A549 treated with RU486 at 1 μM for 4 hours (cell line): ENCODE measurements at places on chromosomes 12 and 14. TPM values are rescaled to one million over a fixed set of nuclear protein-coding genes. Genes with fewer than 3 reads are reported as not detected.

Gene LHX5
- 0.03 TPM in 1 of 5 replicates, not detected in the others for total RNA-seq

Gene NKX2-1
- total RNA-seq: 0.07 TPM in 1 of 5 replicates, not detected in the others

Gene CATSPERB
- not detected in 5 replicates for total RNA-seq

Gene COCH
- total RNA-seq: 21.2 to 27.3 TPM (median 26.0 TPM) in 5 replicates

Gene EIF2S3B
- total RNA-seq: 0.28 to 0.60 TPM (median 0.46 TPM) in 5 replicates

Gene PLEKHG3
- 32.0 to 46.9 TPM (median 42.2 TPM) in 5 replicates for total RNA-seq

Gene TEX52
- not detected in 5 replicates for total RNA-seq

Gene APOF
- total RNA-seq: not detected in 5 replicates
